ENCODE measurements at places on chromosomes 6 and 20. TPM values are rescaled to one million over a fixed set of nuclear protein-coding genes. Genes with fewer than 3 reads are reported as not detected.

- no peaks in the 10 kb centered on the region for H3K4me1 ChIP-seq
- H3K27ac ChIP-seq, result no peak overlapping the region
- DNase-seq, result no peak
- H3K36me3 ChIP-seq, result no peaks in the 10 kb centered on the region
- no peaks in the 10 kb centered on the region for H3K27me3 ChIP-seq
These were observed 64.6 kb upstream of the ADGRF1 start for GRCh38 chr6:47106721-47107197.

Gene DPPA5
- not detected for total RNA-seq

- no peaks in the 10 kb centered on the region for H3K36me3 ChIP-seq
- H3K27me3 ChIP-seq, result no peaks in the 10 kb centered on the region
- H3K27ac ChIP-seq, result no peak overlapping the region
- H3K4me1 ChIP-seq, result peaks cover 49% of the 10 kb centered on the region
- H3K4me3 ChIP-seq, result no peak overlapping the region
These were observed 75.4 kb downstream of the RPP40 start for GRCh38 chr6:4928426-4928825.

- H3K27ac ChIP-seq, result no peak overlapping the region
- peaks cover 7% of the 10 kb centered on the region for H3K4me1 ChIP-seq
- no peaks in the 10 kb centered on the region for H3K36me3 ChIP-seq
- H3K4me3 ChIP-seq, result no peak overlapping the region
- H3K27me3 ChIP-seq, result no peaks in the 10 kb centered on the region
These were observed 33.1 kb upstream of the LCA5 start for GRCh38 chr6:79570129-79571029.

Gene BMP7
- total RNA-seq, result 17.2 TPM

Gene SERPINB1
- total RNA-seq, result 38.1 TPM

GRCh38 chr6:161747506-161747905, 473.6 kb upstream of the AGPAT4 start:
- no peaks in the 10 kb centered on the region for H3K27me3 ChIP-seq
- H3K36me3 ChIP-seq, result no peaks in the 10 kb centered on the region
- no peak overlapping the region for H3K4me3 ChIP-seq
- no peaks in the 10 kb centered on the region for H3K4me1 ChIP-seq

GRCh38 chr6:146775220-146775619, 176.4 kb downstream of the ADGB start:
- no peak overlapping the region for H3K4me3 ChIP-seq
- H3K36me3 ChIP-seq, result no peaks in the 10 kb centered on the region
- no peak overlapping the region for H3K27ac ChIP-seq

DNA sequence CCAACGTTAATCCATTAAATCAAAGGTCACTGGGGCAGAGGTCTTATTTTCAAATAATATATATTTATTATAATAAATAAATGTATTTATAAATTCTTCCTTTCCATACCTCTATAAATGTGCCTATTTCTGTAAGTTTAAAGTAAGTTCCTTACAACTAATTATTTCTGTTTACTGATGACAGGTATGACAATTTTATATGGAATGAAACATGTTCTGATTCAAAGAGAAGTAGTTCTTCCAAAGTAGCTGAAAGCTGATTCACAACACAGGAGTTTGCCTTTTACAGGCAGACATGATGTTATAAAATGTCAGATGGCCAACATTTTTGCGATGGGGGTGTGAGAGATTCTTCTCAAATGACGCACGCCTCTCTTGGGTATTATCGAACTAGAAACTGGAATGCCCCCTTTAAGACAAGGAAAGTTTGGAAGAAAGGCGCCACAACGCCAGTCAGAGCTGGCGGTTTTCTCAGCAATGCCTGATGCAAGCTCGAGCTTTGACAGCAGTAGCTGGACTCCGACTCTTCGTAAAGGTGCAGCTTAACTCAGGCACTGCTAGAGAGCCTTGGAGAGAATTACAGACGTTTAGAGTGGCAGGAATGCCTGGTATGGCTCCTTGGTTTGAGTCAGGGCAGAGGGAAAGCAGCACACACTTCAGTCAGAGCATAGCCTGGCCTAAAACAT, 92.1 kb downstream of the FOXC1 start:
- no peaks in the 10 kb centered on the region for H3K27me3 ChIP-seq
- H3K27ac ChIP-seq, result no peak overlapping the region
- H3K4me3 ChIP-seq, result no peak overlapping the region
- no peaks in the 10 kb centered on the region for H3K36me3 ChIP-seq

Gene LAMA5
- total RNA-seq, result 150 TPM

DNA sequence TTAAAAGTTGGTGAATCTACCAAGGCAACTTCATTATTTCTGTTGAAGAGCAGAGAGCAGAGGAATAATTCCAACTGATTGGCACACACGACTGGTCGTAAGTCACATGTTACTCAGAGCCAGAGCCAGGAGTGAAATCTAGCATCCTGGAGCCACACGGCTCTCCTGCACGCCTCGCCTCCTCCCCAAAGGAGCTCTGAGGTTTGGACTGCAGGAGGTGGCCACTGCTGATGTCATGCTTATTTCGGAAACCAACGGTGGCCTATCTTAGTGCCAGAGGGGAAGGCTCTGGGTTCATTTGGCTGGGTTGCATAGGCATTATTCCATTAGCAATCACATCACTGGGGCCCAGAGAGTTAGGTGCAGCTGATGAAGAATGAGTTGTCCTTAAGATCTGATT, 123.5 kb upstream of the RALGAPA2 start:
- no peak overlapping the region for H3K27ac ChIP-seq
- H3K4me1 ChIP-seq, result no peaks in the 10 kb centered on the region
- no peak for DNase-seq
- H3K27me3 ChIP-seq, result no peaks in the 10 kb centered on the region

Gene OR2B6
- total RNA-seq, result not detected

GRCh38 chr6:158161566-158162254, 6.4 kb downstream of the SERAC1 start:
- H3K4me3 ChIP-seq, result no peak overlapping the region
- H3K27me3 ChIP-seq, result no peaks in the 10 kb centered on the region
- H3K27ac ChIP-seq, result no peak overlapping the region
- no peak for DNase-seq
- H3K4me1 ChIP-seq, result peaks cover 1% of the 10 kb centered on the region

DNA sequence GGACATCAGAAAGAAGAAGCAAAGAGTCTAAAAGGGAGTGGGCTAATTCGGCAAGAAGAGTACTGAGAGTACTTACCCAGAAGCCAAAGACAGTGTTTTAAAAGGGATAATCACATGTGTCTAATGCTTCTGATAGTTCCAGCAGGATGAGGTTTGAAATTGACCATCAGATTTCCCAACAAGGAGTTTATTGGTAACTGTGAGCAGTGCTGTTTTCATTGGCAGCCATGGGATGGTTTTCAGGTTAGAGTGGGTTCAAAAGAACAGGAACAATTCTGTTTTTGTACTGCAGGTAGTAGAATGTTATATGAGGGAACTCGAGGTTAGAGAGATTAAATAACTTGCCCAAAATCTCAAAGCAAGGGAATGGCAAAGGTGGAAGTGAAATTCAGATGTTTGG, 8.5 kb downstream of the RNF217 start:
- H3K36me3 ChIP-seq, result no peaks in the 10 kb centered on the region
- H3K27me3 ChIP-seq, result no peaks in the 10 kb centered on the region
- no peak overlapping the region for H3K4me3 ChIP-seq
- no peak overlapping the region for H3K27ac ChIP-seq

Gene SMLR1
- not detected for total RNA-seq

- no peak for DNase-seq
- peaks cover 8% of the 10 kb centered on the region for H3K4me1 ChIP-seq
- no peak overlapping the region for H3K27ac ChIP-seq
- H3K36me3 ChIP-seq, result no peaks in the 10 kb centered on the region
- no peaks in the 10 kb centered on the region for H3K27me3 ChIP-seq
These were observed 37.9 kb downstream of the CDH26 start for GRCh38 chr20:59996108-59996507.

Gene NKAPL
- total RNA-seq, result not detected

Gene COL20A1
- total RNA-seq, result not detected

DNA sequence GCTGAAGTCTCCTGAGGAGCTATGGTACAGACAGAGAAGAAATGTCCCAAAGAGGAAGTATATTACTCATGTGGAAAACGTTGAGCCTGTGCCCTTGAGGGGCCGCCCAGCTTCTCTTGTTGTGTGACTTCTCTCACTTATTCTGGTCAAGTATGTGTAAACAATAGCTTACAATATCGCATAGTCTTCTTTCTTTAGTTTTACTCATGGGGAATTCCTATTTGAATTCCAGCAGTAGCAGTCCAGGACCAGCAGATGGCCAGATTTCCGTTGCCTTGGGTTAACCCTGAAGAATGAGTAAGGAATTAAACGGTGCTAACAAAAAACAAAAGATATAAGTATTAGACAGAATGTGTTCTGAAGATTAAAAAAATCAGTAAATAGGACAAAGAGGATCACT, 522.0 kb upstream of the GJE1 start:
- H3K27ac ChIP-seq, result no peak overlapping the region
- H3K4me1 ChIP-seq, result no peaks in the 10 kb centered on the region
- no peak for DNase-seq

Gene CYP21A2
- total RNA-seq, result 9.3 TPM

DNA sequence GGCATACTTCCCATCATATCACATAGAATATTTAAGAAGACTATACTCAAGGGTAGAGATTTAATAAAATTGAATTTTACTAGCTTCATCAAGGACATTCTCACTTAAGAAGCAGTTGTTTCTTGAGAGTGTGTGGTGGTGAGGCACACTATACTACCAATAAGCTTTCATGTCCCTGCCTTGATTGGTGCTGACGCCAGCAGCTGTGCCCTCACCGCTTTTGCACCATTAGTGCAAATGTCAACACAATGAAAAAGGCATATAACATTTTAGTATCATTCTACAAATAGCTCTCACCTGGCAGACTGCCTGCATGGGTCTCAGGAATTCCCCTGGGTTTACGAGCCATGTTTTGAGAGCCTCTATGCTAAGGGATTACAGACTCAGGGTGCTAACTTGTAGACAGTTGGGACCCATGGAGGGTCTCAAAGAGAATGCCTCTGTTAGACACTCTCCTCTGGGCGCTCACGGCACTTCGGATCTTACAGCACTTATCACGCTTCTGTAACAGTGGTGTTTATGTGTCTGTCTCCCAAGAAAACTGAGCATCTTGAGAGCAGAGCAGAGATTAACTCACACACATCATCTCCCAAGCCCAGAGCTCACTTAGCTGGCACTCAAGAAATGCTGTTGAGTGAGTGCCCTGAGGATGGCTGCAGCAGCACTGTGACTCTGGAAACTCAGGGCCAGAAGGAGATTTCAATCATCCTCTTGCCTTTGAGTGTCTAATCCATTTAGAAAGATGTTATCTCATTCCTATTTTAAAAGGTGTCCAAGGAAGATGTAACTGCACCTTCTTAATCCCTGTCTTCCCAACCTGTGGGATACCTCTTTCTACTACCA, 143.3 kb upstream of the GPR6 start:
- H3K36me3 ChIP-seq, result no peaks in the 10 kb centered on the region
- H3K27me3 ChIP-seq, result no peaks in the 10 kb centered on the region

GRCh38 chr20:12808006-12808567, 200.7 kb upstream of the SPTLC3 start:
- H3K27me3 ChIP-seq, result no peaks in the 10 kb centered on the region
- no peak for DNase-seq
- H3K27ac ChIP-seq, result no peak overlapping the region
- no peaks in the 10 kb centered on the region for H3K36me3 ChIP-seq
- H3K4me1 ChIP-seq, result no peaks in the 10 kb centered on the region
- H3K4me3 ChIP-seq, result no peak overlapping the region

DNA sequence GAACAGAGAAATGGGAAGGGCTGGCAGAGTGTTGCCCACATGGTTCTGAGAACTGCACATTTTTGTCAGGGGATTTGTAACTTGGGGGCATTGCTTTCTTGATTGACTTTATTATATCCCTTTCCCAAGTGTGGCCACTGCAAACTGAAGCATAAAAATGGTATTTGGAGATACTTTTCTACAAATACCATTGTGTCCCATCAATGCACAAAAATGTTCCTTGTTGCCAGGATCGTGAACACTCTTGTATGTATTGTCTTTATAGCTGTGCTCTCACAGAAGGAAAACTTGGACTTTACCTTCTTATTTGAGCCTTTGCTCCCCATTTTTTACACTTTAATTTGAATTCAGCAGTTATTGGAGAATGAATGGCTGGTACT, 57.1 kb upstream of the C20orf144 start:
- H3K36me3 ChIP-seq, result no peaks in the 10 kb centered on the region
- H3K27ac ChIP-seq, result no peak overlapping the region
- H3K4me1 ChIP-seq, result no peaks in the 10 kb centered on the region

Gene PRR18
- not detected for total RNA-seq

Gene SNTA1
- total RNA-seq, result 23.8 TPM

Gene REM1
- 4.4 TPM for total RNA-seq

Gene TLDC2
- total RNA-seq, result 3.9 TPM

Gene E2F1
- total RNA-seq, result 0.49 TPM

GRCh38 chr6:125077453-125077852, 76.1 kb upstream of the TPD52L1 start:
- H3K27me3 ChIP-seq, result no peaks in the 10 kb centered on the region
- no peak overlapping the region for H3K4me3 ChIP-seq
- no peak for DNase-seq
- H3K27ac ChIP-seq, result no peak overlapping the region

Gene SLC35B3
- 6.4 TPM for total RNA-seq

DNA sequence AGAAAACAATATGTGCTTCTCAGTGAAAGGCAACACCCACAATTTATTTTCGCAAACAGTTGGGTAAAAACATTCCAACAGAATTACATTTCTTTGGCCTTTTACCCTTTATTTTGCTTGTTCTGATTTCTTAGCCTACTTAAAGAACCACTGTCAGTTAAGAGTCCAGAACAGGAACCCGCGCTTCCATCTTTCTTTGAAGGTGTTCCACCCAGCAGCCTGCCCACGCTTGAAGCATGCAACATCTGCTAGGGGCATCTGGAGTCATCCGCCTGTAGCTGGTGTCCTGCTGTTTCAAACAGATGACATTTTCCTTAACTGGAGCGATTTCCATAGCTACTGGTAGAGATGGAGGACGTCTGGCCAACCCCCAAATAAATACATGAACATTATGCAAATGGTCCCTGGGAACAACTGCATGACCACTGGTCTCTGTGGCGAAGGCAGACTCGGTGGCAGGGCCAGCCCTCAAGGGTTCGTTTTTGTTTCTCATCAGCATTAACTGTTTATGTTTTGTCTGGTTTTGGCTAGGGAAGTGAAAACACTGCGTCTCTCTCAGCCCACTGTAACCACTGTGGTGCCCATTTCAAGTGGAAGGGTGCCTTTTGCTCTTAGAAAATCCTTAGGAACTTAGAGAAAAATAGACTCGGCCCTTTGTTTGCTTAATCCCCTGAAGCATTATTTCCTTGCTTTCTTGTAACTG, 51.6 kb downstream of the LAMA4 start:
- H3K27ac ChIP-seq, result peak overlapping the region; percentile 69
- H3K4me1 ChIP-seq, result peaks cover 22% of the 10 kb centered on the region
- H3K27me3 ChIP-seq, result no peaks in the 10 kb centered on the region
- no peak for DNase-seq
- H3K36me3 ChIP-seq, result no peaks in the 10 kb centered on the region
- no peak overlapping the region for H3K4me3 ChIP-seq

Gene BCAS1
- 2.7 TPM for total RNA-seq

DNA sequence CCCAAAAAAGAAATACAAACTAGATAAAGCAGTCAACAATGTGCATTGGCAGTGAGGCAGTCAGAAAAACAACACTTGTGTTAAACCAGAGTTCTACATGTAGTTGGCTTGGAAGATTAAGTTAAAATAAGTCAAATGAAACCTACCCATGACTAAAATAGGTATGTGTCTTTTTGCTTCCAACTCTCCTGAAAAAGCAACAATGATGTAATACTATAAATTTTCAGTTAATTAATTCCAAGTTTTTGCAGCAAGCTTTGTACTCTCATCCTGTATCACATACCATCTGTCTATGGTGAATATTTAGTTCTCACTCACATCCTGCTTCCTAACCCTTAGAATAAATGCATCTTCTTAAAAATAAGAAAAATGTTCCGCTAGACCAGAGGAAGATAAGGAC, 261.5 kb downstream of the KIF16B start:
- no peak for DNase-seq
- H3K36me3 ChIP-seq, result peaks cover 5% of the 10 kb centered on the region
- H3K4me1 ChIP-seq, result no peaks in the 10 kb centered on the region
- no peak overlapping the region for H3K27ac ChIP-seq

Gene MROH8
- 1.5 TPM for total RNA-seq
